Mammary epithelial cell (primary cell): ENCODE measurements at places on chromosomes 1 and 21.

DNA sequence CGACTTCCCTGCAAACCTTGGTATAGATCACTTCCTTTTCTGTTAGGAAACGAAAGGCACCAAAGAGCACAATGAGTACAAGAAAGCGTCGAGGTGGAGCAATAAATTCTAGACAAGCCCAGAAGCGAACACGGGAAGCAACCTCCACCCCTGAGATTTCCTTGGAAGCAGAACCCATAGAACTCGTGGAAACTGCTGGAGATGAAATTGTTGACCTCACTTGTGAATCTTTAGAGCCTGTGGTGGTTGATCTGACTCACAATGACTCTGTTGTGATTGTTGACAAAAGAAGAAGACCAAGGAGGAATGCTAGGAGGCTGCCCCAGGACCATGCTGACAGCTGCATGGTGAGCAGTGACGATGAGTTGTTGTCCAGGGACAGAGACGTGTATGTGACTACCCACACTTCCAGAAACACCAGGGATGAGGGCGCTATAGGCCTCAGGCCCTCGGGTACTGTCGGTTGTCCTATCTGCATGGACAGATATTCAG lies 18.5 kb downstream of the FAM89A start:
- no peak for DNase-seq

- DNase-seq: peak; percentile 68
Observed at GRCh38 chr1:33460144-33460543, 12.3 kb upstream of the ZSCAN20 start.

DNA sequence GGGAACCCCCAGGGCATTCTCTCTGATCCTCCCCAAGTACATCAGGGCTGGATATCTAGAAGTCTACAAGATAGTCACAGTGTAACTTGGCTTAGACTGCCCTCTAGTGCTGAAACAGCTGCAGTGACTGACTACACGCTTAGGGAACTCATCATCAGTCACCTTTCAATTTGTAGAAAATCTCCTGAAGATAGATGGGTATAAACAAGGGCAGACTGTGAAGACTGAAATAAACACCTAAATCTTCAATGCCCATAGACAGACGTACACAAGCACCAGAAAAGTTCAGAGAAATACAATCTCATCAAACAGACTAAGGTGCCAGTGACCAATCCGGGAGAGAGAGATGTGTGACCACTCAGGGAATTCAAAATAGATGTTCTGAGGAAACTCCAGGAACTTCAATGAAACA lies 46.6 kb downstream of the PACC1 start:
- peak; percentile 54 for DNase-seq

DNA sequence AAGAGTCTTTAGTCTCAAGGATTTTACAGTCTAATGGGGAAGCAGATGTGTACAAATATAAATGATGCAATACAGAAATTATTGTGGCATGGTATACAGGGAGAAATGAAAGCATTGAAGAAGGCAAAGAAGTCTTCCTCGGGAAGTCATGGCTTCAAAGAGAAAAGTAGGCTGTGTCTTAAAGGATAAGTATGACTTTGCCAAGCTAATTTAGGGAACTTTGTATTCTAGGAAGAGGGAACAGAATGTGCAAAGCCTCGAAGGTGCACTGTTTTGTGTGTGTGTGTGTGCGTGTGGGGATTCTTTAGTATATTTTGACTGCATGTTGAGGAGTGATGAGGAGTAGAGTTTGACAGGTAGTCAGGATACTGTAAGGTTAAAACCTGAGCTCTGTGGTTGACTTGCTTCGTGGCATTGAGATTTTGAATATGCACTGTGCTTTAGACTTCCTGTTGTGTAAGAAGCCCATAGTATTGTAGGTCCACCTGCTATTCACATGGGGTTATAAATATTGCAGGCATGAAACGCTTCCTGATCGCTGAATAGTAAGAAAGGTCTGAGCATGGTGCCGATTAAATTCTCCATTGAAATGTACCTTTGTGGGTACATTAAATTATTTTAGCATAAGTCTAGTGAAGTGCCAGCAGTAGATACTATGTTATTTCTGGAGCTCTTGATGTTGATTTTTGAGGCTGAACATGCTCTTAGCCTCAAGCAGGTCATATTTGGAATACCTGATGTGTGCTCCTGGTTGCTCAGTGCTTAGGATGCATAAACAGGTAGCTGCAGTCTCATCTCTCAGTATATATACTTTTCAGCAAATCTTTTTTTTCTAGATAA lies 8.0 kb downstream of the SMAP2 start:
- DNase-seq: peak; percentile 37

DNA sequence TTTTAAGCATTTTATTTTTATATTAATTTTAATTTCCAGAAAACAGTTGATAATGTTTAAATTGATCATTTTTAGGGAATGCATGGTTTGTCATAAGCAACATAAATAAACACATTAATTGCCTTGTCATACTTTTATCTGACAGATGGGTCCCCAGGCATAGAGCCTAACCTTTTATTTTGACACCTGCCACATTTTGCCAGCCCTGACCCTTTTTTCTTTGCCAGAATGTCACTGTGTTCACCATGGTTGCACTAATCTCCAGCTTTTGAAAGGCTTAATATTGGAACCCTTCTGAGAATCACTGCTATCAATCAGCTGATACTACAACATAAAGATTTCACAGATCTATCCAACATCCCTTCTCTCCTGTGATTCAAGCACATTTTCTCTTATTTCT lies 56.0 kb upstream of the DPYD start:
- DNase-seq: no peak

- no peak for DNase-seq
Observed at GRCh38 chr1:202038688-202039346, 28.4 kb downstream of the ELF3 start.

DNA sequence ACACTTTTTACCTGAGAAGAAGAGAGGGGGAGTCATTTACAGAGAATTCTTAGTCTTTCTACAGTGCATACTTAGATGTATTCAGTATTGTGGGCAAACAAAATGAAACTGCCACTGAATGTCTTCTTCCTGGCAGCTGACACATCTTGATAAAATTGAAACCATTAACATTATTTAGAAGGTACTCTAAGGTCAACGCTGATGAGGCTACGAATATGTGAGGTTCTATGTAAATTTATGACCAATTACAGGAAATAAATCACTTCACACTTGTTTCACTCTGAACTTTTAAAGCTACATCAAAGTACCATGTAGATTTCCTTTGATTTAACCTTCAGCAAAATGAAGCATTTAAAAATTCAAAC lies 51.3 kb upstream of the GFI1 start:
- DNase-seq: no peak

- peak; percentile 73 for DNase-seq
Observed at GRCh38 chr1:65079941-65080340, 68.1 kb upstream of the AK4 start.

- no peak for DNase-seq
Observed at GRCh38 chr1:217769768-217770167, 138.6 kb downstream of the SPATA17 start.

GRCh38 chr1:111690306-111690617 lies 48.9 kb downstream of the INKA2 start:
- peak; percentile 35 for DNase-seq

DNA sequence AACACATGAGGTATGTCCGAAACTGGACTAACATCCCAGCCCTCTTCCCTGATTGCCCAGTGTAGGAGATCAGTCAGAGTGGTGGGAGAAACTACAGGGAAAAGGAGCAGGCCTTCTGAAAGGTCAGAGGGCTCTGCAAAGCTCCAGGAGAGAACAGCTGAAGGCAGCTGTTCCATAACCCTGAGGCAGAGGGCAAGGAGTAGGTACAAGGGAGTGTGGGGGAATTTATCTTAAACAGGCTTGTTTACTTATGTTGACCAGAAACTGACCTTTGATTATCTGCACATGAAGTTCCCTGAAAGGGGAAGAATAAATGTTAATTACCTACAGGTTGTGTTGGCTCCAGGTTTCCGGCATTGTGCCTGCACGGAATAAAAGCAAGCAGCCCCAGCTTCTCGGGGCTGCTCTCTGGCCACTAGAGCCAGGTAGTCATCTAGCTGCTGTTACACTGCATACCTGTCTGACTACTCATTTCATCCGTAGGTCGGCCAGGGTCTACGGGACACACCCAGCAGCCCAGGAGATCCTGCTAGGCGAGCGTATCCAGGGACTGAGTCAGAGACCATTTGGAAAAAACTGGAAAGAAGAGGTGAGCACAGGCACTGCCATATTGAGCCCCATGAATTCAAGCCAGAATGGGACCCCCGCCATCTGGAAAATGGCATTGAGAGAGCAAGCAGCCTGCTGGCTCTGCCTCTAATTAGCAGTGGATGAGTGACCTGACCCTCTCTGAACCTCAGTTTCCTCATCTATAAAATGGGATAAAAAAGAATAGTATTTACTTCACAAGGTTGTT lies 14.9 kb upstream of the PAQR7 start:
- DNase-seq: peak; percentile 96

DNA sequence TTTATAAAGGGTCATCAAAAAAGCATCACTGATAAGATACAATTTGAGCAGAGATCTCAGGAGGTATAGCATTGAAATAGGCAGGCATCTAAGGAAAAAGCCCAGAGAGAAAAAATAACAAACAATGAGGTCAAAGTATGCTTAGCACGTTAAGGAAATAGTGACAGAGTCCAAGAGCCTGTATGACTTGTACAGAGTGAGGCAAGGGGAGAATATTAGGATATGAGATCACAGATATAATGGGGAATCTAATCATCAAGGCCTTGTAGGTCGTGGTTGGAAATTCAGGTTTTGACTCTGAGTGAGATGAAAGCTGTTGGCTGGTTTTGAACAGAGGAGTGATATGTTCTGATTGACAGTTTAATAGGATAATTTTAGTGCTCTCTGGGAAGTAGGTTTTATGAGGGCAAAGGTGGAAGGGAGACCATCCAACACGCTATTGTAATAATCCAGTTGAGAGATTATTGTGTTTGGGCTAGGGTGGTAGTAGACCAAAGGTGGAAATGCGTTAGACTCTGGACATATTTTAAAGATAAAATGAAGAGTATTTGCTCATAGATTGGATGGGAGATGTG lies 644.6 kb upstream of the TMPRSS15 start:
- no peak for DNase-seq

GRCh38 chr1:31503570-31503969 lies 72.7 kb upstream of the TINAGL1 start:
- no peak for DNase-seq

- DNase-seq: no peak
Observed at GRCh38 chr1:228275179-228275429, 67.3 kb downstream of the OBSCN start.

DNA sequence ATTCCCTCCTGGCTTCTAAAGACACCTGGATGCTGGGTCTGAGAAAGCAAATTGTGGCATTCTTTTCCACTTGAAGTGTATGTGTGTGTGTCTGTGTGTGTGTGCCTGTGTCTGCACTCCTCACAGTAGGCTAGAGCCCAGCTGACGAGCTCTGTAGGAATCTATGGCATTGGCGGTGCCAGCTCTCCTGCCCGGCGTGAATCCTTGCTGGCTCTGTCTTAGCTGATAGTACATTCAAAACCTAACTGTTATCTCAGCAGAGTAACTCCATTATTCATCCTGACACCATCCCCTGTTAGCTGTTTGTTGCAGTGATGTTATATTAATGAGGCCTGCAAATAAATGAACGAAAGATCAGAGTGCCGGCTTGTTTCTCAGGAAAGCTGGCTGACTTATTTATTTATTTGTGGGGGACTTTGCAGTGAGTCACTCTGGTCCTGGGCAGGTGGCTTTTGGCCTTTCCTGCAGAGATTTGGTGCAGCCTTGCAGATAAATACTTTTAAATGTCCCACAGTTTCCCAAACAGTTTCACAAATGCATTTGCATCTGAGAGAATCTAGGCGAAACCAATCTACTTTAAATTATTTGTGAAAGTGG lies 160.6 kb upstream of the CD34 start:
- DNase-seq: no peak

- DNase-seq: no peak
Observed at GRCh38 chr1:111908011-111908621, 81.4 kb downstream of the KCND3 start.
